ENCODE measurements at places on chromosomes 3 and 15. TPM values are rescaled to one million over a fixed set of nuclear protein-coding genes. Genes with fewer than 3 reads are reported as not detected.

PCNP gene
- polyA plus RNA-seq = 45.3 TPM

CNTN6 gene
- polyA plus RNA-seq = 0.02 TPM

GRK7 gene
- polyA plus RNA-seq = 0.03 TPM

ISL2 gene
- polyA plus RNA-seq = 3.5 TPM

GPR149 gene
- polyA plus RNA-seq = not detected

SERPINI2 gene
- polyA plus RNA-seq = not detected

UBA5 gene
- polyA plus RNA-seq = 33.0 TPM

CIB2 gene
- polyA plus RNA-seq = 39.6 TPM

RABL3 gene
- polyA plus RNA-seq = 3.5 TPM

EPHB1 gene
- polyA plus RNA-seq = 0.84 TPM

DPPA4 gene
- not detected for polyA plus RNA-seq

MASP1 gene
- polyA plus RNA-seq = not detected

CLDN1 gene
- polyA plus RNA-seq = 1.8 TPM

TRMT10C gene
- polyA plus RNA-seq = 13.7 TPM

POTEB3 gene
- polyA plus RNA-seq = not detected

C3orf85 gene
- not detected for polyA plus RNA-seq

RASGRF1 gene
- 0.10 TPM for polyA plus RNA-seq

GRAMD2A gene
- polyA plus RNA-seq = 0.06 TPM

CAMK2N2 gene
- 2.2 TPM for polyA plus RNA-seq

KLHL6 gene
- polyA plus RNA-seq = not detected

GABRR3 gene
- polyA plus RNA-seq = not detected

TMEM202 gene
- not detected for polyA plus RNA-seq

ROPN1 gene
- not detected for polyA plus RNA-seq

HIGD2B gene
- not detected for polyA plus RNA-seq
